HT-29 (cell line): ENCODE measurements at places on chromosomes 1 and 21.

- no peak for DNase-seq
These were observed 4.2 kb downstream of the PTGFRN start for GRCh38 chr1:116913941-116914340.

- no peak for DNase-seq
These were observed 57.5 kb upstream of the IL12RB2 start for GRCh38 chr1:67250051-67250653.

GRCh38 chr1:156860113-156860627 lies 495 bp upstream of the NTRK1 start:
- no peak for DNase-seq

DNA sequence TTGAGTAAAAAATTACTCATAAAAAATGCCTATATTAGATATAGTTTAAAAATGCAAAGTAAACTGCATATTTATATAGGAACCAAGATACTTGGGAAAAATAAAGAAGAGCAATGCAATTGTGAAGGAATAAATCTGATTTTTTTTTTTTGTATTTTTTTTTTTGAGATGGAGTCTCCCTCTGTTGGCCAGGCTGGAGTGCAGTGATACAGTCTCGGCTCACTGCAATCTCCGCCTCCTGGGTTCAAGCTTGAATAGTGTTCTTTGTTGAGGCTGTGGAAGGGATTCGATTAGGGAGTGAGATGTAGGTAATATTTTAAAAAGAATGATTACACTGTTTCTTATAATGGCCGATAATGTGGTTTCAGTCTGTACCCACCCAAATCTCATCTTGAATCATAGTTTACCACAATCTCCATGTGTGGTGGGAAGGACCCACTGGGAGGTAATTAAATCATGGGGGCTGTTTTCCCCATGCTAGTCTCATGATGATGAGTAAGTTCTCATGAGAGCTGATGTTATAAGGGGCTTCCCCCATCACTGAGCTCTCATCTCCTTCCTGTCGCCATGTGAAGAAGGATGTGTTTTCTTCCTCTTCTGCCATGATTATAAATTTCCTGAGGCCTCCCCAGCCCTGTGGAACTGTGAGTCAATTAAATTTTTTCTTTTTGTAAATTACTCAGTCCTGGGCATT lies 1765.9 kb downstream of the PLA2G4A start:
- no peak for DNase-seq

DNA sequence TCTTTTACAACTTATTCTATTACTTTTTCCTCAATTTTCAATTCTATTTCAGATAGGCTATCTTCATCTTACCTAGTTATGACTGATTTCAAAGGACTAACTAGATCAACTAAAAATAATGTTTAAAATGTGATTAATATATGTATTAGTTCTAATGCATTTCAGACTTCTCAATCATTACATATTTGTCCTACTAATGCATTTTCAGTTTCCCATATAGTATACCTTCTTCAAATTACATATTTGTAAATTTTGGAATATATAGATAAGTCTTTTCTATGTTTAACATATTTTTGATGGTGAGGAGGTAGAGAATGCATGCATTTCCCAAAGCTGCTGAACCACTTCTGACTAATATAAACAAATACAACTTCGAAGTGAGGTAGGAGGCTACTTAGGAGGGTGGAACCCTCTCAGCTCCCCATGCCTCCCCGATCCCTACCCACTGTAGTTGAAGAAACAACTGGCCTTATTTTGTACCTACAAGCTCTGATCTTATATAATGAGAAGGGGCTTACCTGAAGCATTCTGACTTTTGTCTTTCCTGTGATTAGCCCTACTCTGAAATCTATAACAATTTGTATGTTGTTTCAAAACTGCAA lies 1.7 kb downstream of the TRMT1L start:
- peak; percentile 9 for DNase-seq
